ENCODE measurements at places on chromosomes 11 and 22.

- DNase-seq: no peak
These were observed 38.1 kb upstream of the ADA2 start for GRCh38 chr22:17257121-17258001.

GRCh38 chr22:28230671-28231070, 311.6 kb upstream of the PITPNB start:
- no peak for DNase-seq

GRCh38 chr11:73406131-73406530, 29.9 kb downstream of the RELT start:
- DNase-seq: no peak

GRCh38 chr11:8760896-8761295, 78.3 kb downstream of the RPL27A start:
- no peak for DNase-seq

GRCh38 chr11:68632802-68633201, 51.5 kb upstream of the GAL start:
- peak; percentile 39 for DNase-seq

DNA sequence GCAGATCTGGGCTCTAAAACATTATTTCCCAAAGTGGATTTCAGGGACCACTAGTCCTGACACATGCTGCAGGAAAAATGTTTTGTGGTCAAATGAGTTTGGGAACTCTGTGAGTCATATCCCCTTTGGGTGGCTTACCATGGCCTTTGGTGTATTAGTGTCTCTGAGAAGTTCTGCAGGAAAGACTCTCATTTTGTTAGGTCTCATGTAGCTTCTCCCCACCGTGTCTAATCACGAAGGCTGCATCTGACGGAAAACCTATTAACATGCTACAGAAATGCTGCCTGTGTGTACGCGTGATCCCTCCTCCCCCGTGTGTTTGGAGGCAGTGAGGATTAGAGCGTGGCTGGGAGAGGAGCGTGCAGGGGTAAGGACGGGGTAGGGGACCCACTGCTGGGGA, 191.7 kb downstream of the ST3GAL4 start:
- DNase-seq: no peak

DNA sequence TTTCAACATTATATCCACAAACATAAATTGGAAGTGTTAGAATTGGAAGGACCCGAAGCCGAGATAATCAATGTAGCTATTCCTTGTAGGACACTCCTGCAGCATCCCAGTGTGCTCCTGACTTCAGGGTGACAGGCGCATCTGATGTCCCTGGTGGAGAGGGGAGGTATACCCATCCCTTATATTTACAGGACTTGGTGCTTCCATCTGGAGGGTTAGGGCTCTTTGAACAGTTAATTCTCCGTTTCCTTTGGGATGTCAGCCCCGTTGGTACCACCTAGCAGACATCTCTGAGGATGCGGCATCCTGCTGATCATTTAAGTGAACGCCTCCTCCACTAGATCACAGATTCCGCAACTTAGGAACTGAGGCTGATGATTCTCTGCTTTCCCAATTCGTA, 451.3 kb downstream of the OPCML start:
- no peak for DNase-seq

DNA sequence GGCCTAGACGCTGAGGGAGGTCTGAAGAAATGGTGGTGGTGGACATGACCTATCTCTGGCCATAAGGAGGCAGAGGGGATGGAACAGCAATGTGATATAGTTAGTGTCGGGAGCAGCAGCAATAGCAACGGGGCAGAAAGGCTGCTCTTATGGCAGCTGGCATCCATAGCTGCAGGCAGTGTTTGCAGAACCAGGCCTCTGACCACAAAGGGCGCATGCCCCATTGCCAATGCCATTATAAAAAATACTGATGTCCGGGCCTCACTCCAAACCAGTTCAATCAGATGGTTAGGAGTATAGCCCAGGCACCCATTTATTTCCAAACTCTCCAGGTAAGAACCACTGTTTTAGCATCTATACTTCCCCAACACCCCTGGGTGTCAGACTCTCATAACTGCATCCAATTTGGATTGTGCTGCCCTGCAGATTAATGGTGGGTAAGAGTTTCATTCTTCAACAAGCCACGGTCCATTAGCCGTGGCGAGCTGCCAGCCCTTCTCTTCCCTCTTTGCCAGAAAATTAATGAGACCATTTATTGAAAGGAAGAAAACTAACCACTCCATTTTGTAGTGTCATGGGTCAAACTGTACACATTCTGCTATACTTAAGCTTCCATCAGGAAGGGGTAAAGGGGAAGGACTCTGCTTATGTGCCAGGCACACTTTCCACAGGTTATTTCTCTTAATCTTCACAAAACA, 72.8 kb upstream of the SPON1 start:
- DNase-seq: no peak

DNA sequence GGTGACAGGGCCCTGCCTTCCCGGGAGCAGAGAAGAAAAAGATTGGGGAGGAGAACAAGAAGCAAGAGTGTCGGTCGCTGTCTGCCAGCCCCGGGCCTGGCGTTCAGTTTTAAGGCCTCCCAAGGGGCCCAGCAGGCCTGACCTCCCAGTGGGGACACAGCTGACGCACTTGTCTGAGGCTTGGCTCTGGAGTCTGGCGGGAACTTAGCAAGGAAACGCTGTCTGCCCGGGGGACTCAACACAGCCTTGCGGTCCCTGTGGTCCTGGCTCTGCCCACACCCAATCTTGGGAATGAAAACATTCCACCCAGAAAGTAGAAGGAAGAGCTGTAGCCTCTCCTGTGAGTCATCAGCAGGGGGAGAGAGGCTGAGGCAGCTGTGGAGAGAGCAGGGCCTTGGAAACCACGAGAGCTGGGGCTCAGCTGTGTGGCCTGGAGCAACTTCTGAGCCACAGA, 54.4 kb downstream of the TRAF6 start:
- DNase-seq: no peak

DNA sequence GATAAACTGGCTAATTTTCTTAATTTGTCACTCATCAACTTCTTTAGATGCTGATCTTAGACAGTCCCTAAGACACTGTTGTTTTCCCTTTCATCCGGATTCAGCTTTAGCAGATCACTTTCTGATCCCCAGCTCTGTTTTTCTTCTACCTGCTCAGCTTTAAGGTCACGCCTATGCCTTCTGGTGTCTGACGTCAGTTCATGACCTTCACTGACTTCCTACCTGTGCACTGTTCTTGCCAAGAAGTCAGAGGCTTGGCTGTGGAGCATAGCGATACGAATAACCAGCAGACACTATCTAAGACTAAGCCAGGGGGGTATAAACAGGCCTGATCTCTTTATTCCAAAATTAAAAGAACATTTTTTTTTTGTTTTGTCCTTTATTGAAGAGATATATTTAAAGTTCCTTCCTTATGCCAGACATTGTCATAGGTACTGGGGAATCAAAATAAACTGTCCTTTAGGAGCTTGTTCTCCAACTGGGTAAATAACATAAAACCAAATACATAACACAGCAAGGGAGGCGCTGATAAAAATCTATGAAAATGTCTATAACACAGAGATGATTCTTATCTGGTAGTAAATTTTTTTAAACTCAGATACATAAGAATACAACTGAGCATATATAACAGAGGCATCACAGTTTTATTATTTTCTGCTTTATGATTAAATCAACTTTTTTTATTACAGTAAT, 352.2 kb upstream of the CTSC start:
- DNase-seq: no peak

DNA sequence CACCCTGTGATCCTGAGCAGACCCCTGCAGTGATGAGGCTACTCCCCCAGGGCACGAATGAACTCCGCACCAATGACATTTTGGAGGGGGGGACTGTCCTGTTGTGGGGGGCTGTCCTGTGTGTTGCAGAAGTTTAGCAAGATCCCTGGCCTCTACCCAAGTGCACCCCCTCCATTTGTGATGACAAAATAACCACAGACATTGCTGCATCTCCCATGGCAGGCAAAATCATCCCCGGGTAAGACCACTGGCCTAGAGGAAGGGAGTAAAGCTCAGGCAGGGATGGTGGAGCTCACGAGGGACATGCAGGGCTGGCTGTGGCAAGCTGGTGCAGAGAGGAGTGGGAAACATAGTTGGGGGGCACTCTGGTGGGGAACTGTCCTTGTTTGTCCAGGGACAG, 40.6 kb downstream of the NECTIN1 start:
- DNase-seq: no peak

GRCh38 chr11:102453302-102453695, 734 bp upstream of the TMEM123 start:
- DNase-seq: no peak

DNA sequence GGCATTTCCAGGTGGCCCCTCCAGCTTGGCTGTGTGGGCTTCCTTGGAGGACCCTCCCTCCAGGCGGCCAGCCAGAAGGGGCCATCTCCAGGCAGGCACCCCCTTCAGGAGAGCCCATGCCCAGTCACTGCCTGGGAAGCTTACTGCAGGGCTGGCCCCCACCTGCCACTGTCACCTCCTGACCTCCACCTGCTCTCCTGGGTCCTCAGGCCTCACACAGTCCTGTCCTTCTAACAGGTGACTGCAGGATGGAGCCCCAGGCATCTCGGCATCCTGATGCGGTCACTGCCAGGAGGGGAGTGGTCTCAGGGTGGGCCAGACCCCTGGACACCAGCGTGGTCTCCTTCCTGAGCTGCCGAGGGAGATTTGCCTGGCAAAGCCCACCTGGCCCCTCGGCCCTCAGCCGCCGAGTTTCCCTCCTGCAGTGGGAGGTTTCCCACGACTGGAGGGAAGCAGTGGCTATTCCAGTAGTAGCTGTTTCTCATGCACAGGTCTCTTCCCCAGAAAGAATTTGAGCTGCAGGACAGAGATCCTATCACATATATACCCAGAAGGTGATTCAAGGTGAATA, 13.0 kb downstream of the TBX1 start:
- DNase-seq: no peak

DNA sequence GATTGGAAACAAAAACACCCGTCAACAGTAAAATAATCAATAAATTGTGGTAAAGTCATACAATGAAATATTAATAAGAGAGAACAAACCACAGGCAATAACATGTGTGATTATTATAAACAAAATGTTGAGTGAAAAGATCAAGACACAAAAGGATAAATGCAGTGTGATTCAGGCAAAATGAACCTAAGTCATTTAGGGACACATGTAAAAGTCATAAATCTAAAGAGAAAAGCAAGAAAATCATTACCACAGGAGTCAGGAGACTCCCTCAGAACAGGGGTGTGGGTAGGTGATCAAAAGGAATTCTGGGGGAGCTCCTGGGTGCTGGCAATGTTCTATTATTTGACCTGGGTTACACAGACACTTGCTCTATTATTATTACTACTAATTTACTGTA, 47.9 kb upstream of the PPP2R1B start:
- no peak for DNase-seq

DNA sequence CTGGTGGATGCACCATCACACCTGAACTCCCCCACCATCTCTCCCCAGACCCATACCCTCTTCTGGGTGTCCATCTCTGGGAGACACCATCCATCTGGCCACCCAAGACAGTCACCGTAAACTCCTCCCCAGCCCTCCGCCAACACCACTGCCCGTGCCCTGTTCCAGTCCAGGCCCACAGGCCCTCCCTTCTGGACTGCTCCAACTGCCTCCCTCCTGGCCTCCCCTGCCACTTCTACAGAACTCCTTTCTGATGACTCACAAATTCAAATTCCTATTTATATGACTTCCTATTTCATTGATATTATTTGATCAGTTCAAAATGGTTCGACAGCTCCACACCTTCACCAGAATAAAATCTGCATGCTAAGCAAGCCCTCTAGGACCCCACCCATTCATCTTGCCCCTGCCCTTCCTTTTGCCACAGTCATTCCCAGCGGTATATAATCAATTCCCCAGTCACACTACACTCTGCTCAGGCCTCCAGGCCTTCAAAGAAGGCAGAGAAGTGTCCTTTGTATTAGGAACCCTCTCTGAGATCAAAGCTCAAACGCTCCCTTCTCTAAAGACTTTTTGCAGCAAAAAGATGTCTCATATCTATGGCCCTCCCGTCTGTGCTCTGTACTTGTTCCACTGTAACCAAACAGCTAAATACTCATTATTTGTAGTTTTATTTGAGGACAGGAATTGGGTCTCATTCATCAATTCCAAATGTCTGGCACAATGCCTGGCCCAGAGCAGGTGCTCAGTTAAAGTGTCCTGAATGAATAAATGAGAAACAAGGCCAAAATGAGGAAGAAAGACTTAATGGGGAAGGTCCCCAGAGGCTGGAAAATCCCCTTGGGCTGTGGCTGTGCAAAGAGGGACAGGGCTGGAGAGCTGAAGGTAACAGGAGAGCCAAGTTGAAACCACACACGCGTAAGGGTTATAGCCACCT, 29.0 kb downstream of the MYH9 start:
- DNase-seq: no peak

DNA sequence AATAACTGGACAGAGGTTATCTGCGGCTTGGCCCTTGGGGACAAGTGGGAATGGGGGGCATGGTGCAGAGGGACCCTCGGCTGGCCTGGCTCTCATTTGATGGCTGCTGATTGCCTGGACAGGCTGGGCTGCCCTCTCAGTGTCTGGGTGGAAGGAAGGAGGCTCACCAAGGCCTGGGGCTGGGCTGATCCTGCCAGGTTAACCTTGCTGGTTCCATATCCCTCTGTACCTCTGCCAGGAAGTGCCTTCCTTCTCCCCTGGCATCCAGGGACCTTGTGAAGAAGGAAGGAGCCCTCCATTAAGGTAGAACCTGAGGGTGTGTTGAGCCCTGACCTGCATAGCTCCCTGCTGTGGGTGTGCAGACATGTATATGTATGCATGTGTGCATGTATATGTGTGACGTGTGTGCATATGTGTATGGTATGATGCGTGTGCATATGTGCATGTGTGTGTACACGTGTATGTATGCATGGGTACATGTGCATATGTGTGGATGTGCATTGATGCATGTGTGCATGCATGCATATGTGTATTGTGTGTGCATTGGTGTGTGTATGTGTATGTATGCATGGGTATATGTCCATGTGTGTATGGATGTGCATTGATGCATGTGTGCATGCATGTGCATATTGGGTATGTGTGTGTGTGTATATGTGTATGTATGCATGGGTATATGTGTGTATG, 433.9 kb downstream of the TBC1D22A start:
- no peak for DNase-seq

- DNase-seq: no peak
These were observed 7.1 kb upstream of the SCGB2A1 start for GRCh38 chr11:62201376-62201775.

- DNase-seq: no peak
These were observed 102.2 kb upstream of the NNMT start for GRCh38 chr11:114193730-114194679.

GRCh38 chr11:110972640-110973039, 260.4 kb upstream of the ARHGAP20 start:
- no peak for DNase-seq

DNA sequence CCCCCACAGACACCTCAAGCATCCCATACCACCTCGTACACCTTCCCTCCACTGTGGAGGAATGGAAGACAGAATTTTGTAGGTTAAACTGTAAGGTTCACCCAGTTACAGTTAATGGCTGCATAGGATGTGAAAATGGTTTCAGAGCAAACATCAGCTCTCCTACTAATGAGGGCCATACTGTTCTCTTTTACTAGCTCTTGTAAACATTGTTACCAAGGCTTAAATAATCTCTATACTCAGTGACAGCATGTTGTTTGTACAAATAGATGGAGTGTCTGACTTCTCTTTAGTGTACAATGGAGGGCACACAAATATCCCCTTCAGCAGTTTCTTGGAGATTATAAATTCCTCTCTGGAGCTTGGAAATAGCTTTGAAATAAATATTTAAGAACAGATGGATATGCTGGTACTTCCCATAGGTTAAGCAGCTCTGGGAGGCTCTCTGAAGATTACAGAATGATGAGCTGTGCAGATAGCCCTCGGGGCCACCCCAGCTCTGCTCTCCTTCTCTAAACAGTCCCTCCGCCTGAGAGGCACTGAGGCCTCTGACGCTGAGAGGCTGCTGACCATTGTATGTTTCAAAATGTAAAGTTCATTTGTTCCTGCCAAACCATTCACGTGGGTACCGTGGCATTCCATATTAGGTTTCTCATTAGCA, 25.7 kb downstream of the TTC12 start:
- no peak for DNase-seq
